GOT3 (cell line): ENCODE measurements at places on chromosomes 13 and 19.

- no peak for DNase-seq
These were observed 195.0 kb upstream of the STARD13 start for GRCh38 chr13:33480561-33480960.

GRCh38 chr13:51770681-51771417, 33.1 kb downstream of the DHRS12 start:
- DNase-seq = no peak

GRCh38 chr13:47233734-47234133, 336.9 kb upstream of the HTR2A start:
- DNase-seq = no peak

GRCh38 chr19:19744641-19745040, 11.7 kb upstream of the ZNF14 start:
- DNase-seq = no peak

GRCh38 chr19:32178401-32178800, 167.0 kb upstream of the ZNF507 start:
- no peak for DNase-seq

DNA sequence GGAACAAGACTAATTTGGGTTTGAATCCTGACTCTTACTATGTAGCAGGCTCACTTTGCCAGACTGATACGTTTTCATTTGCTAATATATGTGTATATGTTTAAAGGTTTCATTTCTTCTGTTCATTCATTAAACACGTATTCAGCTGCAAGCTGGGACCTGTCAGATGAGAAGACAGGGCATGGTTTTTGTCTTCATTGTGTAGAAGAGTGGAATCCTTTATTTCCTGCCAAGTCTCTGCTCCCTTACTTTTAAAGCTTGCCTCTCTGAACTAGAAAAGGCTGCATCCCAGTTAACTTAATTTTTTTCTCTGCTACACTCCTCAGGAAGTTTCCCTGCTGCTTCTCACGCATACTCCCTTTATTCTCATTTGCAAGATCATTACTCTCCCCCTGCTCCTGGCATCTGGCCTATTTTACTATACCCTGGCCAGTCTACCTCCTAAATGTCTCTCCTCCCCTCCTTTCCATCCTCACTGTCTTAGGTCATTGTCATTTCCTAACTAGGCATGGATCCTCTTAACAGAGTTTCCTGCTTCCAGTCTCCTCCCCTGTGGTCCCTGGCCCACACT, 141.0 kb upstream of the TMTC4 start:
- DNase-seq = no peak

- DNase-seq = no peak
These were observed 133.6 kb downstream of the STK24 start for GRCh38 chr13:98443329-98443728.

GRCh38 chr13:80341101-80341755, at the start of gene SPRY2:
SPRY2 (minus strand) TSS chr13:80341126; CDS start chr13:80337705, 3,421 bp downstream.
- peak; percentile 84 for DNase-seq

DNA sequence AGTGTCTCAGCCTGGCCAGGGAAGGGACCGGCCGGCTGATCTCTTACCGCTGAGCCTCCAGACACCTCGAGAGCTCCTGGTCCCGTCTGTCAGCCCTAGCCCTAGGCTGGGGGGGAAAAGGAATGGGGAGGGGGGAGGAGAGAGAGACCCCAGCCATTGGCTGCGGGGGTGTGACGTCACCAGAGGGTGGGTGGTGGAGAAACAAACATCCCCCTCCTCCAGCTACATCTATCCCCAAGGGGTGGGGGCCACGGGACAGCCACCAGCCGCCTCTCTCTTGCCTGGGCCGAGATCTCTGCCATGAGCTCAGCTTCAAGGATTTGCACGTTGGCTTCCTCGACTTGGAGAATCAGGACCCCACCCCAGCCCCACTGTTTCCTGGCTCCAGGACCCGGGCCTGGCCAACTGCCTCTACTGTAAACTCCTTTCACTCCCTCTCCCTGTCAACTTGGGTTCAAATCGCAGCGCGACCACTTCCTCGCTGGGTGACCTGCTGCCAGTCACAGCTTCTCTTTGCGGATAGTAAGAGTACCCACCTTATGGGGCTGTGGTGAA, at the start of gene PRX:
Gene PRX, minus strand, starts transcription at position 88 of the 555 bp plus-strand sequence. CDS start 5,446 bp downstream, outside the sequence.
- DNase-seq = no peak

DNA sequence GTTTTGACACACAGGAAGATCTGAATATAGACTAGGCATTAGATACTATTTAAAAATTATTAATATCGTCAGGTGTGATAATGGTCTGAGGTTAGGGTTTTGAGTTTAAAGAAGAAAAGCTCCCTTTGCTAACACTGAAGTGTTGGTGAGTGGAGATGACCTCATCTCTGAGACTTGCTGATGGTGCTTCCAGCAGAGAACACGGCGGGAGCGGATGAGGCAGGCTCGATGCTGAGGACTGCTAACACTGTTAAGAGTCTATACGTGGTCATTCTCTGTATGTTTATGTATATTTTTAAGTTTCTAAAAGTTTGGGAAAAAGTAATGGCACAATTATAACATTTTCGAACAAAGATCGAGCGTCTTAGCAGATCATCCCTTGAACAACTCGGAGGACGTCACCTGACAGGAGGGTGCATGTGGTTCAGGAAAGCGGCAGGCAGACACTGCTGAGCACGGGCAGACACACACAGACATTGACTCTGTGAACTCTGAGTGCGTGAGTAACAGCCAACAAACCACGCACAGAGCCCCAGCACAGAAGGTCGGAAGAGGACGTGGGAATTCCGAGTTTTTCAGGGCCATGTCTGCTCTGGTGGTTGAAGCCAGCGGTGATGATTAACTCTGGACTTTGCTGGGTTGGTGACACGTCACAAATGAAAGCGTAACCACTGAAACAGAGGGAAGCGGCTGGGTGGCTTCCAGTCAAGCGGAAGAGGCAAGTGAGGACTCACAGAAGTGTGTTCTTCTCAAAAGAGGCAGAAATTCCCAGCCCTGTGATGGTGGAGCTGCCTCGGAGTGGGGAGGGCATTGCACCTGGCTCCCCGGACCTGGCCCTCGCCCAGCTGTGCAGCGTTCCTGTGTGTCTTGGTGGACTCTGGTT, 91.9 kb upstream of the TEX29 start:
- no peak for DNase-seq

DNA sequence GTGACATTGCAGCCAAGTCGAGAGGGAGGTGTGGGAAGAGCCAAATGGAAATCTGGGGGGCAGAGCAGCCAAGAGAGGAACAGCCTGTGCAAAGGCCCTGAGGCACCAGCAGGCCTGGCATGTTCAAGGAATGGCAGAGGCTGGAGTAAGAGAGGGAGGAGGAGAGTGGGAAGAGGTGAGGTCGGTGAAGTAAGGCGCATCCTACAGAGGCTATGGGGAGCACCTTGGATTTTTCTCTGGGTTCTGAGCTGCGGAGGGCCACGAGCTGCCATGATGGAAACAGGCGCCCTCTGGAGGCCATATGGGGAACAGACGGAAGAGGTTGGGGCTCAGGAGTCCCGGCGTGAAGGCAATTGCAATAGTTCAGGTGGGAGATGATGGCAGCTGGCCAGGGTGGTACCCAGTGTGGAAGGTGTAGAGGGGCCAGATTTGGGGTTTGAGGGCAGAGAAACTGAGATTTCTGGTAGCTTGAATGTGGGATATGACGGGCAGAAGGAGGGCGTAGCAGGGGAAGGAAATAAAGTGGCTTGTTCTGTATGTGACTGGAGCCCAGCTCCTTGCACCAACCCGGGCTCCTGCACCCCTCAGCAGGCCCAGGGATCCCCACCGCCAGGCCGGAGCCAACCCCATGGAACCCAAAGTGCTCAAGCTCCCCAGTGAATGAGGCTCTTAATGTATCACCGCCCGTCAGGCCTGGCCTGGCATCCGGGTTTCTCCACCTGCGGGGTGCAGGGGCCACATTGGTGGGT, 20.5 kb upstream of the STRN4 start:
- no peak for DNase-seq

GRCh38 chr13:30128591-30128990, 178.8 kb downstream of the KATNAL1 start:
- DNase-seq = no peak

DNA sequence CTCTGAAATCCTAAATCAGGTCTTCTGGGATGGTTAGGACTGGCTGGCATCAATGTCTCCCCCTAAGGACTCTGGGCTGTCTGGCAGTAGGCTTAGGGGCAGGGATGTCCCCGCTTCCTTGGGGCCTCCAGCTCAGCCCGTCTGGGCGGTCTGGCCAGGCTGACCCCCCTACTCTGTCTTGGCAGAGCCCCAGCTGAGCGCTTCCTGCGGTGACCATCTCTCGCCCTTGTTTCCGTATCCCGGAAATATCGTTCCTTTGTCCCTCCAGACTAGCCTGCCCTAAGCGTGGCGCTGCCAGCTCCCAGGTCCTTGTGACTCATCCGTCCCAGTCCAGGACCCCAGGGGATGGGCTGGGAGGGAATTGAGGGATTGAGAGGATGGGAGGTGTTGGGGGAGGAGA, 11.3 kb downstream of the GTPBP3 start:
- DNase-seq = peak; percentile 12
